DMS79 (cell line): ENCODE measurements at places on chromosomes 2 and 18.
A peak's percentile ranks its signal among the peaks of the same experiment; 100 is the strongest.

- DNase-seq = no peak
Observed at GRCh38 chr18:61803393-61803792, 89.4 kb downstream of the RNF152 start.

DNA sequence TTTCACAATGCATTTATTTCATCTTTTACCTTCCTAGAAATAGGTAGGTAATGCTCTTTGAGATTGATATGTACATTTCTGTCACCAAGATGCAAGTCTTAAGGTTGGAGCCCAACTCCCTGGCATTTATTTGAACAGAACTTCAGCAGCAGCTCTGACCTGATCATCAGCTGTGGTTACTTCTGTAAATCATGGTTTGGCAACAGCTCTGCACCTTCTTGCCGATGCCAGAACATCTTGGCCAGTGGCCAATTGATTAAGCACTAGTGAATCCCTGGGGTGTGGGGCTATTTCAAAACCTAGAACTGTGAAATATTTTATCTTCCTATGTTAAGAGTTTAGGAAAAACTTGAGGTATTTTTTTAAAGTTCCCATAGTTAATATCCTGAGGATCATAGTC, 124.8 kb upstream of the NYAP2 start:
- peak; percentile 32 for DNase-seq

GRCh38 chr18:34158881-34159690, 65.6 kb downstream of the NOL4 start:
- peak; percentile 94 for DNase-seq

GRCh38 chr2:47725808-47726207, 57.1 kb upstream of the MSH6 start:
- no peak for DNase-seq

DNA sequence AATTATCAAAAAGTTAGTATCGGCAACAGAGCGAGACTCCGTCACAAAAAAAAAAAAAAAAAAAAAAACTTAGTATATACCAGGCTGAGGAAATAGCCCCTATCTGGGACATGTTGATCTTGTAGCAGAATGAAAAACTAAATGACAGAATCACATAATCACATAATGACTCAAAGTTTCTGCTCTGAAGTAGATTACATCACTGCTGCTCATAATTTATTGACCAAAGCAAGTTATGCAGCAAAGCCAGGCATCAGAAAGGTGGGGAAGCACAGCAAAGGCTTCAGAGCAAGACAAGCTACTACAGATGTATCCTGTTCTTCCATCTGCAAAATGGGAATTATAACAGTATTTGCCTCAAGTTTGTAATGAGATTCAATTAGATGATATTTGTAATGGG, 68.1 kb downstream of the BOD1L2 start:
- no peak for DNase-seq

DNA sequence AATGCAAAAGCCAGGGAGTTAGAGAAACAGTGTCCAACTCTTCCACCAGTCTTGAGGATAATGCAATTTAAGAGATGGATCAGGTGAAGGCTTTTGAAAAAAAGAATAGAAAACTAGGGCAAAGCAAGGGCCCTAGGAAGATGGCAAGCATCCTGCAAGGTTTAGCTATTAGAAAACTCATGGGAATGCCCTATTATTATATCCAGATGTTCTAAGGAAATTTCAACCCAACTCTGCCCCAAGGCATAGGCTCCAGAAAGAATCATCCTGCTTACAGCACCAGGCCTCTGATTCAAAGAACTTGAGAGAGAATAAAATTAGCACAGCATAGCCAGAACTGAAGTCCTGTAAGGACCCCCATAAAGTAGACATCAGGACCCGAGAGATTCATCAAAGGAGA, 68.1 kb downstream of the EN1 start:
- DNase-seq = no peak

GRCh38 chr18:71873695-71874094, 670.4 kb downstream of the CBLN2 start:
- DNase-seq = no peak

GRCh38 chr2:179226203-179226960, 38.2 kb downstream of the SESTD1 start:
- no peak for DNase-seq

- DNase-seq = no peak
Observed at GRCh38 chr2:18001671-18002070, 123.2 kb downstream of the KCNS3 start.

- no peak for DNase-seq
Observed at GRCh38 chr2:219205165-219205538, 1.4 kb upstream of the ZFAND2B start.

DNA sequence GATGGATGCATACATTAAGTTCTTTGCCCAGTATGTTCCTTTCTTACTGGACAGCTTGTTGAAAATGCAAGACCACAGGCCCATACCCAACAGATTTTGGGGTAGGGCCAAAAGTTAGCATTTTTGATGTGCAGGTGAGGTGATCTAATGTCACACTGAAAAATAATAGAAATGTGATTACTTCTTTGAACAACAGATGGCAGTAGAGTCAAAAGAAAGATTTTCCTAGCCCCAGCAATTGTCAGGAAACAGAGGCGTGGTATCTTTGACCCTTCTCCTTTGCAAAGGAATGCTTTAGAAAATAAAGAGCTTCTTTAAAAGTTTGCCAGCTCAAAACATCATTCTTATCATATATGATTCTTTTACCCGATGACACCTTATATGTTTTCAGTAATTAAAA, 343.6 kb upstream of the SYT4 start:
- peak; percentile 6 for DNase-seq

DNA sequence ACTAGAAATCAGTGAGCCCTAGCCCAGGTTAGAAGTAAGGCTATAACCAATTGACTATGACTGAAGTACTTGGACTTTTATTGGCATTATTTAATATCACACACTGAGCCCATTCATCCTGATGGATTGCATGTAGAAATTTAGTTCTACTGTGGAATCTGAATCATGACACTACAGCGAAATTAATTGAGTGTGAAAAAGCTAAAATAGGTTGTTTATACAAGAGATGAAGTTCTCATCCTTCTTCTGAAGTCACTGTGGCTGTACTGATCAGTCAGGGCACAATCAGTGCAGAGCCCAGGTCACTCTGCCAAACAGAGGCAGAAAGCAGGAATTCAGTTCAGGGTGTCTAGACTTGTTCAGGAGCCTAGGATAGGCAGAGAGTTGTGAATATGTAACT, 158.9 kb downstream of the BABAM2 start:
- DNase-seq = no peak

DNA sequence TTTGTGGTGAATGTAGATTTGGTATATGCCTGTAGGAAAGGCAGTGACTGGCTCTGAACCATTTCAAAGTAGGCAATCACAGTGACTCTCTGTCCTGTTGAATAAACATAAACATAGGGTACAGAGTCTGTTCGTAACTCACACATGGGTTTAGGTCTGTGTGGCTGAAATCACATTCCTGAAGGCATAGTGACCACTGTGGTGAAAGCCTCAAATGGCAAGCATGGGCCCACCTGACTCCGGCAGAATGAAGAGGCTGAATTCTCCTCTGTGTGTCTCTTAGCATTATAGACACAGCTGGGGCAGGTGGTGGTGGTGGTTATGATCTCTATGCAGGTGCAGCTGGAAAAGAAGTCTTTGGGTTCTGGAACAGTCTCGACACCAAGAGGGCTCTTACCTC, 61.2 kb downstream of the ITGA6 start:
- DNase-seq = no peak

DNA sequence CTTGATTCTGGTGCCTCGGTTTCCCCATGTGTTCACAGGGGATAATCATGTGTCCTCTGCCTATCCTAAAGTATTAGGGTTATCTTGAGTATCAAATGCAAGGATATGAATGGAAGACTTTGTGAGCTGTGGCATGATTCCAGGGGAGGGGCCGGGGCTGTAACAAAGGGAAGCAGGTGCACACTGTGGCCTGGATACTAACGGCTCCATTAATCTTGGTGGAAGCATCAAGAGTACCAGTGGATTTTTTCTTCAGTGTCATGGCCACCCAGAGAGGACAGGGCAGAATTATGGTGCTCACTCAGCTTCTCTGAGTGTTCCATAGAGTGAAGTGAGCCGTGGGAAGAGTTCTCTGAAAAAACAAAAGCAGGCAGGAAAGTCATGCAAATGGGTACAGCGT, 320.1 kb downstream of the ALK start:
- DNase-seq = no peak
